ENCODE measurements at places on chromosomes 11 and 22.
A peak's percentile ranks its signal among the peaks of the same experiment; 100 is the strongest.

- peak; percentile 54 for DNase-seq
Observed at GRCh38 chr22:42269432-42270175, 849 bp downstream of the TCF20 start.

DNA sequence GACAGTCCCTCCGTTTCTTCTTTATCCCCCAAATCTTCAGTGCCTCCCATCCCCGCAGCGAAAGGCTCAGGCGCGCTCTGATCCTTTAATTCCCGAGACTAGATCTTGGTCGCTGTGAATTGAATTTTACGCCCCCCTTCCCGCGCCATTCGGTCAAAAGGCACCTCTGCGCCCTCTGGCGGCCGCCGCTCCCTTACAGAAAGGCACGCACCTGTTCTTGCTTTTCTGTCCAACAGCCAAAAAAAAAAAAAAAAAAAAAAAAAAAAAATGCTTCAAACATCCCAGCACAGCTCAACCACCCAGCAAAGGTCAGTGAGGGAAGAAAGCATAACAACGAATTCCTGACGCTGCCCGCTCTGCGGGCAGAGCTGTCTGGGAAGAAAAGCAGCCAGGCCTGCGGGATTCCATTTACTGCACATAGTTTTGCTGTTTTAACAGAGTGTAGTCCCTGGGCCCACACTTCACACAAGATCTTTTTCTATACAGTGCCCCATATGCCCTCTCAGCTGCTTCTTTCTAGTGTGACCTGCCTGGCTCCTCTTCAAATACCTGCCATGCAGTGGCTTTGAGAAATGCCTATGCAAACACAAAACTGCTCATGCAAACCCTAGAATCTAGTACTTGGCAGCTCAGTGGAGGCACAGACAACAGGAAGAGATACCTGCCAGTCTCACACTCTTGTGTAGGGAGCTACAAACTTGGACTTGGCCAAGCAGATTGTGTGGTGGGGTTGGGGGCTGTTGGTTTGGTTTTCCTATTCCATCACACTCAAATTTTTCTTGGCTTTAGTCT, 1.3 kb upstream of the ESAM start:
- peak; percentile 90 for DNase-seq

DNA sequence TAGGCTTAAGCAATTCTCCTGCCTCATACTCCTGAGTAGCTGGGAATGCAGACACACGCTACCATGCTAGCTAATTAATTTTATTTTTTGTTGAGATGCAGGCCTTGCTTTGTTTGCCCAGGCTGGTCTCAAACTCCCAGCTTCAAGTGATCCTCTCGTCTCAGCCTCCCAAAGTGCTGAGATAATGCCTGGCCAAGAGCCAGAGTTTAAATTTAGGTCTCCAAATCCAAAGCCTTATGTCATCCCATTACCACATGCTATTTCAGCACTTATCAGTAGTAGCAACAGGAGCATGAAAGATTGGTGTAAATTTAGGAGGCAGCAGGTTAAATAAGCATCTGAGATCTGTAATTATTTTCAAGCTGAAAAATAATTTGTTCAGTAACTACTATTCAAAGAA, 326.1 kb upstream of the ANO5 start:
- no peak for DNase-seq

GRCh38 chr11:70048279-70049024, 29.7 kb upstream of the ANO1 start:
- DNase-seq, result no peak

DNA sequence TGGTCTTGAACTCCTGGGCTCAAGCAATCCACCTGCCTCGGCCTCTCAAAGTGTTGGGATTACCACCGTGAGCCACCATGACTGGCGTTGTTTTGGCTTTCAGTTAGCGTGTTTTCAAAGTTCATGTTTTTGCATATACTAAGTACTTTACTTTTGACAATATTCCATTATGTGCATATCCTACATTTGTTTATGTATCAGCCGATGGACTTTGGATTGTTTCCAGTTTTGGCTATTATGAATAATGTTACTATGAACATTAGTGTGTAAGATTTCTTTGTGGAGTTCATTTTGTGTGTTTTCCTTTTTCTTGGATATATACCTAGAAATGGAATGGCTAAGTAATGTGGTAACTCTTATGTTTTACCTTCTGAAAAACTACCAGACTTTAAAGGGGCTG, 9.9 kb downstream of the CSTF3 start:
- no peak for DNase-seq

- DNase-seq, result no peak
Observed at GRCh38 chr22:29988719-29989118, 91.5 kb upstream of the HORMAD2 start.

DNA sequence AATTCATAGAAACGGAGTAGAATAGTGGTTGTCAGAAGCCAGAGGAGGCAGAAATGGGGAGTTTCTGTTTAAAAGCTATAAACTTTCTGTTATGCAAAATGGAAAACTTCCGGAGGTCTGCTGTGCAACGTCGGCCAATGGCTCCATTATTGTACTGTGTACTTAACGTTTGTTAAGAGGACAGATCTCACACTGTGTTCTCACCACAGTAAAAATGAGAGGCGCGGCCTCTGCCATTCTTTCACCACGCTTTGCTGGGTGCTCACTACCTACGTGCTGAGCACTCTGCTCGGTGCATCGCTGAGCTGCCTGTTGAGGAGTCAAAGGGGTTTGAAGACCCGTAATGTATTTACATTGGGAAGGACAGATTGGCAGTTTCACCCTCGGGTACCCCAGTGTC, 218.8 kb upstream of the B3GAT1 start:
- no peak for DNase-seq

DNA sequence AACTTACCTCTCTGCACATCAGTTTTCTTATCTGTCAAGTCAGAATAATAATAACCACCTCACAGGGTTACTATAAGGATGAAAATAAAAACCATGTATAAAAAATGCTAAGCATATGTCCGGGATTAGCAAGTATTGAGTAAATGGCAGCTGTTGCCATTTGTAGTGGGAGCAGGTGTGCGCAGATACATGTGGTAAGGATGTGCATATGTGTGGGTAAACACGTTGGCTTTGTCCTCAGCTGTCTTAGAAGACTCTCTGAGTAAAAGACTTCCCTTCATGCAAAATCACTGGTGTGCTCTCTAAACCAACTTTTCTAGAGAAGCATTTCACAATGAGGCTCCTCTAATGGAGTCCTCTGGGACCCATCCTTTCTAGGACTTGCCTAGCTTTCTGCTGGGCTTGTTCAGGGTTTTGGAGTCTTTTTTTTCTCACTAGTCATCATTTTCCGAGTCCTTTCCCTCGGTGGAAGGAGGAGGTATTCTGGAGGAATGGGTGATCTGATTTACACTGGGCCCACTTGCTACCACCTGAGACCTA, 62.4 kb downstream of the NELL1 start:
- no peak for DNase-seq

GRCh38 chr11:17821648-17822400, 87.2 kb downstream of the KCNC1 start:
- no peak for DNase-seq

DNA sequence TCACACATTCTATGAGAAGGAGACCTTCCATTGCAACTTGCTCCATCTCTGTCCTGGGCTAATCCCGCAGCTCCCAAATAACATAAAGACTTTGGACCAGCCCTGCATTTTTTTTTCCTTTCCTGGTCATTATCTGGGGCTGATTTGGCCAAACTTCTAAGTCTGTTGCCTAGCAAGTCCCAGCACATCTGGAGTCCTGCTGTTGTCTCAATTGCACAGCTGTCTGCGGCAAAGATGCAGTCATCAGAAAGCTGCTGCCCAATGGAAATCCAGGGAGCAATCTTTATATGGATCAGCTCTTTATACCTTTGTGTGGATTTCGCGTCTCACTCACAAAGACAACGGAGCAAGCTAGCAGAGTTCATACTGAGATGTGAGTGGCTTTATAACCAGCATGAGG, 105.9 kb downstream of the NXPE2 start:
- DNase-seq, result no peak

DNA sequence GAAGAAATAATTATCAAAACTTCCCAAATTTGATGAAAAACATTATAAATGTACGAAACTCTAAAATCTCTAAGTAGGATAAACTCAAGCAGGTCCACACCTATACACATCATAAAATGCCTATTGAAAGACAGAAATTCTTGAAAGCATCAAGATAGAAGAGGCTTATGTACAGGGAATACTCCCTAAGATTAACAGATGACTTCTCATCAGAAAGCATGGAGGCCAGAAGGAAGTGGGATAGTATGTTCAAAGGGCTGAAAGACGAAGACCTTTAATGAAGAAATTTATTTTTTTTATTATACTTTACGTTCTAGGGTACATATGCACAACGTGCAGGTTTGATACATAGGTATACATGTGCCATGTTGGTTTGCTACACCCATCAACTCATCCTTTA, 45.3 kb upstream of the KCNA4 start:
- no peak for DNase-seq

GRCh38 chr22:24359452-24360120, 67.8 kb upstream of the ADORA2A start:
- no peak for DNase-seq

- no peak for DNase-seq
Observed at GRCh38 chr11:95152876-95153856, 63.5 kb downstream of the ENDOD1 start.

DNA sequence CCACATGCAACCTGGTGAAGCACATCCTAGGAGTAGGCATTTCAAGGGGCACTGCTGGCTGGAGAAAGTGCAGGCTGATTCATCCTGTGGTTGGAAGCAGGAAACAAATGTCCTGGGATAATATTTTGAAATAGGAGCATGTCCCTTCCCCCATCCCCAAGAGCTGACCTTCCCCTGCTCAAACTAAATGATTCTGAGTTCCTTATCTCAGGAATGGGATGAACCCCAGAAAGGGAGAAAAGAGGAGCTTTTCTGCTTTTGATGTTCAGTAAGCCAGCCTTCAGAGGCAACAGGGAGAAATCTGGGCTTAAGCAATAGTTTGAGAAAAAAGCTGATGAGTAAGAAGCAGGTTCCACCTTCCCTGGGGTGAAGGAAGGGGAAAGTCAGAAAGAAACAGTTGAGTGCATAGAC, 19.5 kb upstream of the SPON1 start:
- DNase-seq, result no peak

GRCh38 chr11:3353066-3353465, 25.9 kb downstream of the ZNF195 start:
- no peak for DNase-seq

- no peak for DNase-seq
Observed at GRCh38 chr11:70699294-70700221, 301.2 kb downstream of the CTTN start.

DNA sequence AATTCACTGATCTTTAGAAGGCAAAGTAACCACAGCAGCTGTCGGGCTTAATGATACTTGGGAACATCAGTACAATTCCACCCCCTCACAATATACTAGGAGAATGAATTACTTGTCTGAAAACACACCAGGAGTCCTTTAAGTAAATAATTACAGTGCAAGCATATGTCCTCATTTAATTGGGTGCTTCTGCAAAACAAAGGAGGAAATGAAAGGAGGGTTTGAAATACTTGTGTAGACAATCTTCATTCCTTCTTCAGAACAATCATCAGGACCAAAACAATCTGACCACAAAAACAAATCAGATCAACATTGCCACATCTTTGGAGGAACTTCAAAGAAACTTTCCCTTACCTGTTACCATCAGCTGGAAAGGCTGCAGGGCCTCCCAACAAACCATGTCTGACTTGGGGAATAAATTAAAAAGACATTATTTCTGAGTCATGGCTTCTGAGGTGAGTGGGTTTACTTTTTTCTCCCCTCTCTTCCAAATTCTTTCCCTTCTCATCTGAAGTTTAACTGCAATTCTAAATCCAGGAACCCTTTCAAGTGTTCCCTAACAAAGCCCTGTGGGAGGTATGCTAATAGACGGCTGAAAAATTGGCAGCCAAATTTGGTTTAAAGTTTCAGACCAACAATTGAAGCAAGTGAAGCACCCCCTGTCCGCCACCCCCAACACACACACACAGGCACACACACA, 12.5 kb upstream of the CCDC117 start:
- DNase-seq, result no peak

DNA sequence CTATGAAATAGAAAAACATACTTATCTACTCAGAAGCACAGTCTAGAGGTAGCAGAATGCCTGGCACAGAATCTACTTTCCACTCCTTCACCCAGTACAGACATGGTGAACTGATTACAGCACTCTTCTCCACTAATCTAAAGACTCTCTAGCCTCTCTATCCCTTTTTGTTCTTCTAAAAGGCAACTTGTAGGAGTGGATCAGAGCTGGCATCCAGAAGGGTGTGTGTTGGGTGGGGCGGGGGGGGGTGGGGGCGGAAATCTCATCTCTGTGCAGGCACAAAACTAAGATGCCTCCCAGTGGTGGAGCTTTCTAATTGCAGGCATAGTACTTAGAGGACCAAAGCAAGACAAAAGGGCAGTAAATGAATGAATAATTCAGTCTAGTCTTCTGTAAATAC, 11.5 kb upstream of the EMID1 start:
- DNase-seq, result no peak

GRCh38 chr11:109914809-109915653, 178.2 kb upstream of the ZC3H12C start:
- DNase-seq, result no peak

- DNase-seq, result no peak
Observed at GRCh38 chr11:133900176-133901105, 55.1 kb upstream of the SPATA19 start.

- no peak for DNase-seq
Observed at GRCh38 chr11:8059571-8060011, 21.4 kb upstream of the TUB start.

GRCh38 chr11:47907499-47907898, 59.3 kb upstream of the NUP160 start:
- DNase-seq, result no peak

DNA sequence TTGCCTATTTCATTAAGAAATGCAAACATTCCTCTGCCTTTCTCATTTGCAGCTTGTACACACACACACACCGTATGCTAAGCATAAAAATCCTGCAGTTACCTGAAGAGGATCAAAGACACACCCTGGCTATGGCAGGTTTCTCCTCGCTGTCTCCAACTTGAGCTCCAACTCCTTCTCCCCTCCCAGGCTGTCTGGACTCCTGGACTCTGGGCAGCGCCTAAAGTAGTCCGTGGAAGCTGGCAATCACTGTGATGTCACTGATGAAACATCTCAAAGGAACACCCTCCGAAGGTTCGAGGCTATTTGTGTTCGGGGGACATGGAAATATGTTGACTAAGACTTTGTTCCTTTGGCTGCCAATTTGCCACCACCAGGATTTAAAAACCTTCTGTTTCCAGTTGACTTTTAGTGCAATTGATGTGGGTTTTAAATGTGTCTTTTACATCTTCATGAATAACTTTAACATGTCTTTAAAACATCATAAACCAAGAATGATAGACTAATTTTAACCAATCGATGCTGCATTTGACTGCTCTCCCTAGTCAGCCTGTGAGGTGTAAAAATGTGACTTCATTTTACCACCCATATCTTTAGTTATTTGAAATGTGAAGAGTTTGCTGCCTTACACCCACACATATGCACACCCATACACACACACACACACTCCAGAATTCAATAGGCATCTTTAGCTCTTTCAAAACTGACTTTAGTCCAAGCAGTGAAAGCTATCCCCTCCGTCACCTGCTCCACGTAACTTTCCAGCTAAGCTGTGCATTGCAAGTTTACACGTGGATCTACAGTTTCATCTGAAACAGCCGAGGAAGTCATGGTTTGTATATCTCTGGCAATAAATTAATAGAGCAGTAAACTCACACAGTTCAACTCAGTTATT, at the start of gene SLN:
Gene SLN (minus strand): TSS at position 196 of the 895 bp plus-strand sequence.
- no peak for DNase-seq

GRCh38 chr11:31817621-31818424, 6.7 kb upstream of the PAX6 start:
- DNase-seq, result no peak

- DNase-seq, result no peak
Observed at GRCh38 chr11:33942954-33943353, 51.1 kb upstream of the LMO2 start.

- DNase-seq, result no peak
Observed at GRCh38 chr11:18046116-18046777, at the start of gene TPH1. TSS of gene TPH1 (minus strand) at chr11:18046269. CDS start at chr11:18040762, 5,507 bp downstream.

- no peak for DNase-seq
Observed at GRCh38 chr11:64364435-64364834, 5.5 kb downstream of the RPS6KA4 start.

Data from T-cell (primary cell).